Stimulated activated CD4-positive, alpha-beta T cell treated with anti-CD3 and anti-CD28 coated beads, TNF-alpha, amount 100 ng/mL, for 4 hours (primary cell): ENCODE measurements at places on chromosomes 3 and 15.

DNA sequence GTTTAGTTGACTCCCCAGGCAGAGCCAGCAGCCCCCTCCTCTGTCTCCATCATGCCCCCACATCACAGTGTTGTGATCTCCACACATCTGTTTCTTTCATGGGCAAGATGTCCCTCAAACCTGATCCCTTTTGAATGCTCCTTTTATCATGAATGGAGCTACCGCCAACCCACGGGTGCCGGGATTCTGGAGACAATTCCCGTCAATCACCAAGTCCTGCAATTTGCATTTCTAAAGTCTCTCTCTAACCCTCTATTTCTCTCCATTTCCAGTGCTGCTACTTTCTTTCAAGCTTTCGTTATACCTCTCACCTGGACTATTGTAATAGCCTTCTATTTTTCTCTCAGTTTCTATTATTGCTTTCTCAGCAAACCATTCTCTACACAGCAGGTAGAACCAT lies 89.7 kb upstream of the CCNL1 start:
- DNase-seq: no peak

GRCh38 chr15:75213768-75214221 lies 12.1 kb downstream of the C15orf39 start:
- no peak for DNase-seq

GRCh38 chr3:179503640-179504039 lies 52.4 kb upstream of the GNB4 start:
- no peak for DNase-seq

DNA sequence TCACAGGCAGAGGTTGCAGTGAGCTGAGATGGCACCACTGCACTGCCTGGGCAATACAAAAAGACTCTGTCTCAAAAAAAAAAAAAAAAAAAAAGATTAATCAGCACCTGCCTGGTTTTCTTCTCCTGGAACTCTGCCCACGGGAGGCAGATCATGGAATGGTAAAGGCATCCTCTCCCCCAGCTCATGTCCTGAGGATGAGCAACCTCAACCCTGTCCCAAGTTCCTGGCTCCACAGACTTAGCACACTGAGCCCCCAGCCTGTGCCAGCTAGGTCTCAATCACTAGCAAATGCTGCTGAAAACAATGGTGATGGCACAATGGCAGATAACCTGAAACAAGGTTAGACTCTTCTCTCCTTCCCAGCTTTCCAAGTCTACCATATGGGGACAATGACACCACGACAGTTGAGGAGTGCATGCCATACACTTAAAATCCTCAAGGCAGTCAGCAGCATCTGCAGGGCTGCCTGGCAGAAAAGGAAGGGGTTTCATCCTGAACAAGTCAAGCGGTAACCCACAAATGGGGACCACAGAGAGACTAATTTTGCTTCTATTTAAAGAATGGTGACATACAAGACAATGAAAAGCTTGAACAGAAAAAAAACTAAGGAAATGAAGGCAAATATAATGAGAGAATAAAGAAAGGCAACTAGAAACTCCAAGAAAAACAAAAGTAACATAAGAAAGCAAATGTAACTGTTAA lies 4.8 kb downstream of the CLN6 start:
- DNase-seq: no peak

- no peak for DNase-seq
These were observed 55.9 kb upstream of the C3orf80 start for GRCh38 chr3:160169139-160169976.

GRCh38 chr15:89628806-89629715 lies 26.2 kb downstream of the KIF7 start:
- DNase-seq: no peak

DNA sequence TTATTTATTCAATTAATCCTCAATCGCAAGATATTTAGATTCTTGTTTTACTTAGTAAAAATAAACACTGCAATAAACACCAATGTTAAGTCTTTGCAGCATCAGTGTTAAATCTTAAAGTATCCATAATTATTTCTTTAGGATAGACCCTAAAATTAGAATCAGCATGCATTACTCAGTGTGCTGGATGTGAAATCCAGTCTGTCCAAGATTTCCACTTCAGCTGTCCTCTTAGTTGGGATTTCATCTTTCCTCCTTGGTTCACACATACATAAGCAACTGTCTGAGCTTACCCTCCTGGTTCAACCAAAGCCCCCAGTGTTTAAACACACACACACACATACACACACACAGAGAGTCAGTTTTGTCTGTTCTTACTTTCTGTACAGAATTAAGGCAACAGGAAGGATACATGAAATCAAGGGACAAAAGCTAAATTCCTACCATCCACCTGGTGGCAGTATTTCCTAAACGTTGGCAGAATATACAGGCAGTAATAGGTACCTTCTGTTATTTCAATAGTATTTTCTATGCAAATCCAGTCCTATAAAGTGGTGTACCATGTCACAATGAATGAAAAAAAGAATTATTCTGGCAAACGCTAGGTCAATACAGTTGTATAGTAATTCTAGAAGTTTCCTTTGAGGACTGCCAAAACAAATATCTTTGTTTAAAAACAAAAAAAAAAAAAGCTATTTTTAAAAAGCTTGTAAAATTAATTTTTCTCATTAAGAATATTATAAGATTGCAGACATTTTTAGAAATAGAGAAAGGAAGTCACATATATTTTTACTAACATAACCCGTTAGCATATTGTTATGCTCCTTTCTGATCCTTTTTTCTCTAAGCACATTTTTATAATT lies 27.3 kb upstream of the DMXL2 start:
- DNase-seq: peak; percentile 29

DNA sequence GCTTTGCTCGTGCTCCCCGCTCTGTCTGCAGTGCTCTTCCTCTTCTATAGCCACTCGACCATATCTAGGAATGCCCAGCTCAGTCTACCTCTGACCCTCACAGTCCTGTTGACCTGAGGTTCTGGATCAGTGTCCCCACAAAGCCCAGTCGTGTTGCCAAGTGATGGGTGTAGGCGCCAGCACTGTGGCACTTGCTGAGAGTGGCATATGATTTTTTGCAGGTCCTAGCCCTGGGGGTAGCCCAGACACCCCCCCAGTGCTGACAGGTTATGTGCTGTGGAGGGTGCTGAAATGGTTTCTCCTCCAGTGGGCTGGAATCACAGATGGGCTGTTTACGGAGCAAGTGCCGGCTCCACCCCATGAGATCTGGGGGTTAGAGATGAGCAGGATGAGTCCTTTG lies 32.5 kb downstream of the ACAD9 start:
- DNase-seq: no peak

- DNase-seq: no peak
These were observed 86.1 kb upstream of the SERPINI2 start for GRCh38 chr3:167559924-167560323.

DNA sequence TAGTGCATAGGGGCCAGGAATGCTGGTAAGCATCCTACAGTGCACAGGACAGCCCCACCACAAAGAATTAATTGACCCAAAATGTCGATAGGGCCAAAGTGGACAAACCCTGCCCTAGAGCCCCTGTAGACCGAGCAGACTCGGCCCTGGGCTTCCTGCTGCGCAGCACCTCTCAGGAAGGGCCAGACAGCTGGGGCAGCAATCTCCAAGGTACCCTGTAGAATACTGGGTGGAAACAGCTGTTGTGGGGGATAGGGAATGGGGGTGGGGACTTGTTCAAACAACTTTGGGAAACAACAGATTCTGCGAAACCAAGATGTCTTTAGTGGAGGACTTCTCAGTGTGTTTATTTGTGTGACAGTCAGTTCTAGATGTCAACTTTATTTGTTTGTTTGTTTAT lies 67.1 kb downstream of the MRPL46 start:
- DNase-seq: no peak

GRCh38 chr15:40274350-40275274 lies 8.3 kb downstream of the ANKRD63 start:
- DNase-seq: peak; percentile 86

DNA sequence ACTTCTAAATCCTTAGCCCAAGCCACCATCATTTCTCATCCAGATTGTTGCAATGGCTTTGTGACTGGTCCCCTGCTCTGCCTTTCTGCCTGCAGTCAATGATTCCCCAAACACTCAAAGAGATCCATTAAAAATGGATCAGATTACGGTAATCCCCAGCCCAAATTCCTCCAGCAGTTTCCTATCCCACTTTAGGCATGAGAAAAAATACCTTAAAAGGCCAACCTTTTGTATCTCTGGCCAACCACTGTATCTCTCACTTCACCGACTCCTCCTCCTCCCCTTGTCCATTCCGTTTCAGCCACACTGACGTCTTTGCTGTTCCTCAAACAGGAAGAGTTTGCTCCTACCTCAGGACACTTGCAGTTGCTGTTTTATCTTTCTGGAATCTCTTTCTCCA lies 20.9 kb upstream of the IL1RAP start:
- DNase-seq: no peak

DNA sequence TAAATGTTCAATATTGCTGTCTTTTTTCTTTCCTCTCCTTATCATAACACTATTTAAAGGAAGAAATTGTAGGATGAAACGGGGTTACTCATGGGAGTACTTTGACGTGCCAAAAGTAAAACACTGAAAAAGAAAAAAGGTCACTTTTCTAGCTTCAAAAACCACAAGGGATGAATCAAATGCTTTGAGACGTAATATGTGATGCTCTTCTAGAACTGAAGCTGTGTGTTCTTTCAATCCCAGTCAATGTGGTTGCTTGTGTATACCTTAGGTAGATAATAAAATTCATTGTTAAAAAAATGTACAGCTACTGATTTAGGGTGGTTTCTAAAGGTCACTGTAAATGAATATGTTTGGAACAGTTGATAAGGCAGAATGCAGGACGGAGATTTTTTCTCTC lies 538.8 kb upstream of the ZNF717 start:
- DNase-seq: no peak

DNA sequence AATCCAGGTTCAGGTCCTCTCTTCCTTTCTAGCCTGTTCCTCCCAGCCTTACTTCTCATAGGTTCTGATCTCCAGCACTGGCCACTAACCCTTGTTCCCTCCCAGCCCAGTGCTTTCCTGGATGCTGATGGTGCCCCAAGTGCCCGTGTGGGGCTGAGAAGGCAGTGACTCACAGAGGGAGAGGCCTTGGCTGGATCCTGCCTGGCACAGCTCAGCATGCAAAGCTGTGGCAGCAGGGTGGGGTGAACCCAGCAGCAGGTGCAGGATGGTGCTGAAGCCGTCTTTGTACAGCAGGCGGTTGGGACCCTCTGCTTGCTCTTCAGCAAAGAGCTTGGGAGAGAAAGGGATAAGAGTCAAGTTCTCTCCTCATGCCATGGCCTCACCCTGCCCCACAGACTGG lies 7.6 kb downstream of the LPCAT4 start:
- DNase-seq: no peak

DNA sequence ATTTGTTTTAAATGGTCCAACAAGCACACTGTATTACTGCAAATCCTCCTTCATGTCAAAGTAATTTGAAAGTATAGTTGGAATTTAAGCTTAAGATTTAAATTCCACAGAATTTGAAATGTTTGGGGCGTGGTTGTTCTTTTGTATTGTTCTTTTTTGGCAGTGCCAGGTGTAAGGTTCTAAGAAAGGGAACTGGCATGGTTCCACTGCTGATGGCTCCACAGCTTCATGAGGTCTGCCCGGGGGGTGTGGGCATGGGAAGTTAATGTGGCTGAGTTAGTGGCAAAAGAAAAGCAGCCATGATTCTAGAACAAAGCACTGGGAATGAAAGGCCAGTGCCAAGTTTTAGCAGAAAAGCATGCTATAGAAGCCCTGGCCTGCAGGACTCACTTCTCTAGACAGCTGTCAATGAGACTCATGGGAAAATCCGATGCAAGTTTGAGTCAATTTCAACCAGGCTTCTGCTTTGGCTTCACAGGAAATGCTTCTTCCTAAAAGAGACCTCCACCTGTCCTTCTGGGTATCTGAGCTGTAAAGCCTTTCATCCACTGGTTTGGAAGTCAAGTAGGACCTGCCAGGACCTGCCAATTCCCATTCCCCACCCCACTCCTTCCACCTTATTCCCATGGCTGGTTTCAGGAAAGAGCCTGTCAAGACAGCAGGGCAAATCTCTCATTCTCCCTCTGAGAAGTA lies 18.9 kb downstream of the CDCP1 start:
- DNase-seq: no peak

DNA sequence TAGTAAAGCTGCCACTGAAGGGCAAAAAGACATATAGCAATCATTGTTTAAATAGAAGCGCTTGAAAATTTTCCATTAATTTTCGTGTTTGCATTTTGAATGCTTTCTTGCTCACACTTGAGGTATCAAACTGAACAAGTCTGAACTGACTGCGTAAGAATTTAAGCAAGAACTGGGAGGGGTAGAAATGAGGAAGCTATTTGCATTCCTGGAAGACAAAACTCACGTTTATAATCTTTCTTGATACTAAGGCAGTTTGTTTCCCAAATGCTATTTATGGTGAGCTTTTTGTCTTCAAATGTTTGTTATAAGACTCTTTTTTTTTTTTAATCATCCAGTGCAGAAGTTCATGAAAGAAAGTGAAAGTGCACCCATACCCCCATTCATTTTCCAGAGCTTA lies 499.8 kb upstream of the TPRG1 start:
- DNase-seq: no peak

DNA sequence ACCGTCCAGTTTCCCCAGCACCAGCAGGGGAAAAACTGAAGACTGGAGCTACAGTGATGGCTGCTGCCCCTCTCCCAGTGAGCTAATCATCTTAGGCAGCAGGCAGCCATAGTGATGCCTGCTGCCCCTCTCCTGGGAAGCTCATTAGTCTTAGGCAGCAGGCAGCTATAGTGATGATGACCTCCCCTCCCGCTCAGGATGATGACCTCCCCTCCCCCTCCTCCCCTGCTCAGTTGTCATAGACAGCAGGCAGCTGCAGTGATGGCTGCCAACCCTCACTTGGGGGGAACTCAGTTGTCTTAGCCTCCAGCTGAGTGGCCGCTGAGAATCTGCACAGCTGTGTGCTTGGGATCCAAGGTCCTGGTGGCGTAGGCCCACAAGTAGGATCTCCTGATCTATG lies 80.9 kb upstream of the MANF start:
- no peak for DNase-seq

DNA sequence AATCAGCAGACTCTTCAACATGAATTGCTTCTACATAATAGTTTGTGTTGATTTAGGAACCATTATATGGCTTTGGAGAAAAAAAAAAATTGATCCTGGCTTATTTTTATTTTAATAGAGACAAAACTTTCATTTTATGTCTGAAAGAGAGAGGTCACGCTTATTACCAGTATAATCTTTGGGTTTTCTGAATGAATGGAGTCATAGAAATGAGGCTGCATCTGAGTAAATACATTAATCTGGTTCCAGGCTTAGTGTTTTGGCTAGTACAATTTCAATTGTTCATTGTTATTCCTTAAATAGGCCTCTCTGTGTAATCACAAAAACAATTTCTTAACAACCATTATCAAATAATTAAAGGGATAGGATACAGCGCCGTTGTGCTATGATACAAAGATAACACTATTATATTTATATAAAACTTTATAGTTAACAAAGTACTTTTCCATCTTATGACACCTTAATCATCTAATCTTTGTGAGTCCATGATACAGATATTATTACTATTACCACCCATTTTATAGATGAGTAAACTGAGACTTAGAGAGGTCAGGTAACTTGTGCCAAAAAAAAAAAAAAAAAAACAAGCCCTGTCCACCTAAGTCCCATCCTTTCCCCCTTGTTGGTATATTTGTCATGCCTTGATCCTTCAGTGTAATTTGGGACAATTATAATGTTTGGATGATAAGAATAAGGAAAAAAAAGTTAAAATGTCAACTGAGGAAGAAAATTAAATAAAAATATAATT lies 41.8 kb upstream of the GOLM2 start:
- DNase-seq: no peak

- DNase-seq: no peak
These were observed 482.5 kb downstream of the FOXP1 start for GRCh38 chr3:71101014-71101413.
